ENCODE measurements at places on chromosomes 13 and 19. TPM values are rescaled to one million over a fixed set of nuclear protein-coding genes. Genes with fewer than 3 reads are reported as not detected.

Gene CEACAM4
- total RNA-seq, result not detected

Gene TMEM86B
- 9.6 TPM for total RNA-seq

Gene ELSPBP1
- not detected for total RNA-seq

Gene FGF22
- not detected for total RNA-seq

Gene ZNF99
- total RNA-seq, result not detected
